ENCODE measurements at places on chromosomes 3 and 15.
A peak's percentile ranks its signal among the peaks of the same experiment; 100 is the strongest.

- DNase-seq: no peak
Measured at GRCh38 chr15:49645941-49646340, 25.1 kb downstream of the DTWD1 start.

DNA sequence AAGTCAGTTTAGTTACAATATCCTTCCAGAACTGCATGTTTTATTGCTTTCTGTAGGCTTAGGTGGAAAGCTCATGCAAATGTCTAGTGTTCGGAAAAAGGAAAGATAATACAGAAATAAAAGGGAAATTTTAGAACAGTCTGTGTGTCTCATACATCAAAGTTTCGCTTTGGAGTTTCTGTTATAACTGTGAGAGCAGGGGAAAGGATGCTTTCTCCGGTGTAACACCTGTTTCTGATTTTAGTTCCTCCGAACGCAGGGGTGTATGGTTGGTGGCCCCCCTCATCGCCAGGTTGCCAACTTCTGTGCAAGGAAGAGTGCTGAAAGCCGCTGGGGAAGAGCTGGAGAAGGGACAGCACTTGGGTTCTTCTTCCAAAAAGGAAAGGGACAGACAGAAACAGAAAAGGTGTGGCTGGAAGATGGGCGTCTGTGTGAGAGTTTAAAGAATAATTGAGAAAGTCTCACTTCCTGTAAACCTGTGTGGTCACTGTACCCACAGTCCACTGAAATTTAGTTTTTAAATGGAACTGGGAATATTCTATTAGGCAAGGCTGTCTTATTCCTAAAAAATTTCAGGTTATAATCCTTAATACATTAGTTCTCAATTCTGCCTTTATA lies 6.7 kb downstream of the P2RY12 start:
- DNase-seq: no peak

GRCh38 chr15:58951388-58952007 lies 18.0 kb upstream of the SLTM start:
- no peak for DNase-seq

DNA sequence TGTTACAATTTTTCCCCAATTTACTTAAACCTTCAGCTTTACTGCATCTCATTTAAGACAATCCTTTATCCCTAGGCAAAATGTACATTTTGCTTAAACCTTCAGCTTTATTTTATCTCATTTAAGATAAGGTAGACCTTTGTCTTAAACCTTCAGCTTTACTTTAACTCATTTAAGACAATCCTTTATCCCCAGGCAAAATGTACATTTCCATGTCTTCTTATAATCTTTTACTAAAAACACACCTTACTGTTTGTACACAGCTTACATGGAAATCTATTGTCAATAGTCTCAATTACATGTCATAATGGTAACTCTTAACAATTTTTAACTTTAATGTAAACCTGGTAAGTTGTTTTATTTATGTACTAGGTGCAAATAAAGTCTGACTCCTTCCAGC lies 58.7 kb upstream of the MKRN3 start:
- DNase-seq: no peak

GRCh38 chr15:74208496-74208895 lies 5.9 kb upstream of the STRA6 start:
- no peak for DNase-seq

GRCh38 chr15:92140796-92141195 lies 252.9 kb upstream of the ST8SIA2 start:
- no peak for DNase-seq

- DNase-seq: no peak
Measured at GRCh38 chr3:76638006-76638405, 401.9 kb upstream of the ROBO2 start.

GRCh38 chr3:126432361-126433104 lies 37.8 kb downstream of the CFAP100 start:
- DNase-seq: no peak

DNA sequence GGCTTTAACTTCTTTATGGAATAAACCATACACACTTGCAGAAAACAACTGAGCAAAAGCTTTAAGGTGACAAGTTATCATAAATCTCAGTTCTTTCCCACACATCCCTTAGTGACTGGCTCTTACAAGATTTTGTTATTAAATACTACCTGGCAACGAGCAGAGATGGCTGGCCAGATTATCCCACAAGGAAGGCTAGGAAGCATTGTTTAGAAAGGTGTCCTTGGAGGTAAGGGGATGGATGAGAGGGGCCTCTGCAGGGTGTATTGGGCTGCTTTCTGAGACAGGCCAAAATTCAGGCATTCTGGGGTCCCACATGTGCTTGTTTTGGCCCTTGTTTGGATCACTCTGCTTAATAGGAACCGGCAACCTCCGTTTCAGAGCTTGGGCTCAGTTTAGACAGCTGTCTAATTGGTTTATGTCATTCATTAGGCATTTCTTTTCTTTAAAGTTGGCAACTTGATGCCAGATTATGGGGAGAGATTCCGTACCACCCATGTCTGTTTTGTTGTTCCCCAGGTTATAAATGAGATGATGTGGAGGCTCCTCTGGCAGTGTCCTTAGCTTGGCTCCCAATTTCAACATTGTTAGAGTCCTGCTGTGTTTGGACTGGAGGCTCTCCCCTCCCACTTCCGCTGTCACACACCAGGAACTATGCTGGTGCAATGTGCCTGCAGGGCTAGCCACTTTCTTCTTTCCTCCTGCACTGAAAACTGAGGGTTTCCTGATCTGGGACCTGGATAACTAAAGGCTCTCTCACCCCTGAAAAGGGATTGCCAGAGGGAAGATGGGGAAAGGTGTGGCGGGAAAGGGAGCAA lies 121.1 kb downstream of the TPRG1 start:
- DNase-seq: no peak

- DNase-seq: no peak
Measured at GRCh38 chr3:4520033-4520816, 27.1 kb downstream of the ITPR1 start.

- DNase-seq: no peak
Measured at GRCh38 chr15:45439521-45440260, 61.3 kb upstream of the GATM start.

- no peak for DNase-seq
Measured at GRCh38 chr3:11565072-11565471, 78.6 kb downstream of the VGLL4 start.

DNA sequence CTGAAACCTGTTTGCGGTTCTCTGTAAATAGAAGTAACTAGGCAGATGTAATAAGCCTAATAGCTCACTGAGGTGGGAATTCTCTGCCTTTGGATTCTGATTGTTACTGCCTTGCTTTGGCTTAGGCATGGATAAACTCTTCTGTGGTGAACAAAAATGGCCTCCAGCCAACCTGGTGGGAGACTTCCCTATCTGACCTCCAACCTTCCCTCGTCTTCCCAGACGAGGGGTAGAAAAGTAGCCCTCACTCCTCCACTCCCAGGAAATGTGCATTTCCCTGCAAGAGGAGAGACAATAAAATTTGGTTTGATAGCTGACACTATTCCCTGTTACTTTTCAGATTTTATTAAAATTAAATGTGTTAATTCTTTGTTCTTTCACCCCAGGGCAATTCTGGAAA lies 606 bp upstream of the CD96 start:
- no peak for DNase-seq

GRCh38 chr3:106714400-106714799 lies 662.8 kb upstream of the CCDC54 start:
- no peak for DNase-seq

- DNase-seq: no peak
Measured at GRCh38 chr3:16723978-16724377, 118.8 kb upstream of the DAZL start.

GRCh38 chr15:57089815-57090495 lies 171.5 kb downstream of the TCF12 start:
- DNase-seq: no peak

GRCh38 chr3:129514110-129514509 lies 14.3 kb upstream of the RHO start:
- DNase-seq: no peak

DNA sequence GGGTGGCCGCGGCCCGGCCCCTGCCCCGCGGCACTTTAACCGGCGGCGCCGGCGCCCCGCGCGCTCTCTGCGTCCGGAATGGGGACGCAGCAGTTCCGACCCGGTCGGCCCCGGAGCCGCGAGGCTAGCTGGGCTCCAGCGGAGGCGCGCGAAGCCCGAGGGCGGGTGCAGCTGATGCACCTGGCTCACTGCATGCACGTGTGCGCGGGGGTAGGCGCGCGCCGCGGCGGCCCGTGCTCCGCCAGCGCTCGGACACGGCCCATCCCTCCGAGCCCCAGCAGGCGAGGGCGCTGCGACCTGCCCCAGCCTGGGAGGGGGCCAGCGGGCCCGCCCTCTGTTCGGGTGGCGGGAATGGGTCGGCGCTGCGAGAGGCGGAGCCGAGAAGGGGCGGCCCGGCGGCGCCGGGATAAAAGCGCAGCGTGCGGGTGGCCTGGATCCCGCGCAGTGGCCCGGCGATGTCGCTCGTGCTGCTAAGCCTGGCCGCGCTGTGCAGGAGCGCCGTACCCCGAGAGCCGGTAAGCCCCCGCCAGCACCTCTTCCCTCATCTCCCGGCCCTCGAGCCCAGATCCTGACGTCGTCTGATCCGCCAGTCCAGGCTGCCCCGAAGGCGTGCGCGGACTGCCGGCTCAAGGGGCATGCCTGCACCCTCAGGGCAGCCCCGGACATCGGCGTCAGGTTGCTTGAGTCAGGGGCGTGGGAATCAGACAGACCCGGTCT lies at the start of the genes CHDH and IL17RB:
Gene CHDH, minus strand, starts transcription at position 286 of the 717 bp plus-strand sequence. CDS start 22,411 bp downstream, outside the sequence.
Gene IL17RB, plus strand, starts transcription at position 435 of the 717 bp plus-strand sequence. Its CDS starts 21 bp downstream, at position 456.
- DNase-seq: no peak

- no peak for DNase-seq
Measured at GRCh38 chr3:89364314-89364713, 256.9 kb downstream of the EPHA3 start.

DNA sequence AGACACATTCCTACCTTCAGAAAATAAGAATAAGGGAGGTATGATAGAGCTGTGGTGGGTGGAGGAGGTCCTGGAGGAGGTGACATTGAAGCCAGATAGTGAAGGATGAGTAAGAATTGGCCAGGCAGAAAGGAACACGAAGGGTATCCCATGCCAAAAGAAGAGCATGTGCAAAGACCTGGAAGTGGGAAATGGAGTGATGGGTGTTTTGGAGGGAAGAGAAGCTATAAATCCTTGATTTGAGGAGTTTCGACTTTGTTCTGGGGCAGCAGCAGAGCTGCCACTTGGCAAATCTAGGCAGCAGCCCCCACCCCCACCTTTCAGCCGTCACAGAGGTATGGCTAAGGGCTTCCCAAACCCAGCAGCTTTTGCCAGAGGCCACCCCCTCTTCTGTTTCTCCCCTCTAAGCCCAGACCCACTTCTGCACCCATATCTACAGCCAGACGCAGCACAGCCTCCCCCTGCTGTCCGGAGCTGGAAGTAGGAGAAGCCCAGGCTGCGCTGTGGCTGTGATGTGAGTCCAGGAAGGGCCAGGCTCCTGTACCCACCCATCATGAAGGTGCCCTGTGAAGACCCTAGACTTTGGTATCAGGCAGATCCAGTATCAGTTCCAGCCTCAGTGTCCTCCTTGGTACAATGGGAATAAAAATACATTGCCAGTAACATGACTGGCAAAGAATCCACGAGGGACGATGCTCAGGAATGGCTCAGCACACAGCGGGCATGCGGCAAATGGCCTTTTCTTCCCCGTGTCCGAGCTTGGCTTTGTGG lies 188.7 kb upstream of the LINGO1 start:
- peak; percentile 86 for DNase-seq

DNA sequence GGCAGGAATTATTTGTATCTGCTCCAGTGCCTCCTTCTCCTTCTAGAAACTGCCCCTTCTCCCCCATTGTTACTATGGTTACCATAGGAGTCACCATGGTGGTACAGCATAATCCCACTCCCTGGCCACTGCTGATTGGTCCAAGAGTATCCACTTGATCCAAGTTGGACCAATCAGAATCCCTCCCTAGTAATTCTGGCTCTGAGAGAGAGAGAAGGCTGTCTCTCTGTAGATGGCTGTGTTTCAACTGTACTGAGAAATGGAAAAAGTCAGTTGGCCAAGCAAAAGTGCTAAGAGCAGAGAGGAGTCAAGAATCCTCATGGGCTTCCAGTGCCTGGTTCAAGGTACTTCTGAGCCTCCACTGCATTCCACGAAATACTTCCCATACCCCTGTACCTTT lies 120.6 kb upstream of the SPATA12 start:
- DNase-seq: no peak

DNA sequence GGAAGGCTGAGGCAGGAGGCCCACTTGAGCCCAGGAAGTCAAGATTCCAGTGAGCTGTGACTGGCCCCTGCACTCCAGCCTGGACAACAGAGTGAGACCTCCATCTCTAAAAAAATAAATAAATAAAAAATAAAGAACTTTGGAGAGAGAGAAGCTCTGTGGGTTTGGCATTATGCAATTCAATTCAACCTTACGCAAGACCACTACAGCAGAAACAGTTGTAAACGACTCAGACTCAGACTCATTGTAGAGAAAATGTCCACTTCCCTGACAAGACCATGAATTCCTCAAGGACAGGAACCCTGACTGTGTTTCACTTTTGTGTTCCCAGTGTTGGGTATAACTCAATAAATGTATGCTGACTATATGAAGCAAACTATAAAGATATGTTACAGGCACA lies 90.3 kb upstream of the C3orf80 start:
- DNase-seq: no peak

- DNase-seq: no peak
Measured at GRCh38 chr15:91921188-91921842, 67.8 kb downstream of the SLCO3A1 start.

GRCh38 chr3:36652104-36652503 lies 112.2 kb downstream of the DCLK3 start:
- DNase-seq: no peak

DNA sequence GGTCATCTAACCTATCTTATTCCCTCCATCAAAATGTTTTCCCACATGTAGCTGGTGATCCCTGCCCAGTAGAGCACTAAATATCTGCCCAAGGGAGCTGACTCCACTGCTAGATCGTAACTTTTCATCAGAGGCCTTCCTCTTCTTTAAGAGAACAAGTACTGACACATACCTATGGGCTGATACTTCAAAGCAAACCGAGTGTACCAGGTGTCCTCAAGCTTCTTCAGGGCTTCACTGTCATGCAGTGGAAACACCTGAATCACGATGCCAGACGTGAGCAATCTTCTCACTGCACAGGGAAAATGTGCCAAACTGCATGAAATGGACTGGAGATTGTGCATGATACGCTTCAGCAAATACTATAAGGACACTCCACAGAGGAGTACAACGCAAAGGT lies 41.6 kb downstream of the ANO10 start:
- no peak for DNase-seq

- DNase-seq: no peak
Measured at GRCh38 chr3:87461036-87461435, 184.7 kb upstream of the POU1F1 start.

GRCh38 chr3:56860939-56861338 lies 59.2 kb upstream of the ARHGEF3 start:
- no peak for DNase-seq

- DNase-seq: no peak
Measured at GRCh38 chr3:49855662-49856061, 702 bp downstream of the TRAIP start.
